A549 treated with Mapracorat at 1 μM for 4 hours (cell line): ENCODE measurements at places on chromosomes 6 and 20. TPM values are rescaled to one million over a fixed set of nuclear protein-coding genes. Genes with fewer than 3 reads are reported as not detected.

MYLK2 gene
- 0.27 to 0.76 TPM (median 0.48 TPM) in 5 replicates for total RNA-seq

RBCK1 gene
- 100 to 142 TPM (median 138 TPM) in 5 replicates for total RNA-seq

SPTLC3 gene
- total RNA-seq: 0.13 to 0.17 TPM in 2 of 5 replicates, not detected in the others

OR2H2 gene
- not detected in 5 replicates for total RNA-seq

OPRL1 gene
- 0.73 to 1.2 TPM (median 0.99 TPM) in 5 replicates for total RNA-seq

MEI4 gene
- not detected in 5 replicates for total RNA-seq

KIAA1755 gene
- total RNA-seq: 0.08 to 0.26 TPM (median 0.13 TPM) in 5 replicates

NKX2-2 gene
- not detected in 5 replicates for total RNA-seq
